ENCODE measurements at places on chromosomes 3 and 15.

DNA sequence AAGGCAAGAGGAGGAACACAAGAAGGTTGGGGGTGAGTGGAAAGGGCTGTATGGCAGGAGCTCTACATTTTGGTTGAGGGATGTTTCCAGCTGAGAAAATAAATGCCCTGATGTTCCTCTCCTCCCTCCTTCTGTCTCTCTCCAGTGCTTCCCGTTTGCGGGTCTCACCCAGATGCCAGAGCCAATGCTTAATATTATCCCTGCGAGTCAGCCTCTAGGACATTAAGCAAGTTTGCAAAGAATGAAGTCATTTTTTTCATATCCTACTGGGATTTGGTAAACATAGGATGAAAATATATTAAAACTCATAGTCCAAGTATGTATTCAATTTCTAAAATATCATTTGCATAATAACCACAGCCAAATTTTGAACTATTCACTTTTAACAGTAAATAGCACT, 295.9 kb downstream of the CADM2 start:
- DNase-seq = no peak

DNA sequence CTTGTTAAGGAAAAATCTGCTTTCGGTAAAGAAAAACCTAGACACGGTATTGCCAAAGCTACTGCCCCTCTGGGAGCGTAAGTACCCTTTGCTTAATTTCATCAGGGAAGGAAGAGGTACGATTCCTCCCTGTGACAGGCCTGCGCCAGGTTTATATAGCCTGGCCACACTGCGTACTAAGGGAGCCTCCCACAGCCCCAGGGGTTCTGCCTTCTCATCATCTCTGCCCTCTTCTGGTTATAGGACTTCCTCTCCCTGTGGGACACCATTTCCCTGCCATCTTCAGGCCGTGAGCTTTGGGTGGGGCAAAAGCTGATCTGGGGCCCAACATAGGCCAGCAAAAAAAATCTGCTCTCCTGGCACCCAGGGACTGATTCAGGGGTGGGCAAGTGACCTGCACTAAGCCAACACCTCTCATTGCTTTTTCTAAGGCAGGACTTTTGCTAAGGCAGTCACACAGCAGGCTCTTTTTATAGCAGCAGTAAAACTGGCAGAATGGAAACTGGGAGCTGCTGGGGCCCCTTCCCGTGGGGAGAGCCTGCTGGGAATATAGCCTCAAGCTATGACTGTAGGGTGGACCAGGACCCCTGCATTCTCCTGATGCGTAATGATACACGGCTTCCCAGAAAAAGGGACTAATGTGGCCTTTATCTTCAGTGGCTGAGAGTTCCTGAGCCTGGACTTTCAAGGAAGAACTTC, 76.2 kb downstream of the PRICKLE2 start:
- no peak for DNase-seq

- no peak for DNase-seq
Measured at GRCh38 chr3:134494495-134494894, 8.6 kb downstream of the CEP63 start.

DNA sequence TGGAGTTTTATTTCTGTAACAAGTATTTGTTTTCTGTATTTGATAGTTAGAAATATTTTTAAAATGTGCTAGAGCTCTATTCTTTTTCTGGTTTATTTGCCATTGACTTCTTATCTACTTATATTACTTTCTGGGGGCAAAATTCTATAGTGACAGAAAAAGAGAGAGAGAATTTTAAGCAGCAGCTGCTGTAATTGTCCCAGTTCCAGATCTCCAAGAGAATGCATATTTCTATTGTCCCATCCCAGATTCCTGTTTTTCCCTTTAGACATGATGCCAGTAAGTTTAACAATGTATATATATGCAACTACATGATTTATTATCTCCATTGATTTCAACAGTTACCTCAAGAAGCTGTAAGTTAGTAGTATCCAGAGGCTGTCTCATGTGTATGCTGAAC, 541.7 kb upstream of the ZNF385D start:
- no peak for DNase-seq

- DNase-seq = no peak
Measured at GRCh38 chr3:197736010-197736490, 654 bp downstream of the RUBCN start.

GRCh38 chr15:62249501-62249900, 84.4 kb upstream of the C2CD4B start:
- DNase-seq = no peak

DNA sequence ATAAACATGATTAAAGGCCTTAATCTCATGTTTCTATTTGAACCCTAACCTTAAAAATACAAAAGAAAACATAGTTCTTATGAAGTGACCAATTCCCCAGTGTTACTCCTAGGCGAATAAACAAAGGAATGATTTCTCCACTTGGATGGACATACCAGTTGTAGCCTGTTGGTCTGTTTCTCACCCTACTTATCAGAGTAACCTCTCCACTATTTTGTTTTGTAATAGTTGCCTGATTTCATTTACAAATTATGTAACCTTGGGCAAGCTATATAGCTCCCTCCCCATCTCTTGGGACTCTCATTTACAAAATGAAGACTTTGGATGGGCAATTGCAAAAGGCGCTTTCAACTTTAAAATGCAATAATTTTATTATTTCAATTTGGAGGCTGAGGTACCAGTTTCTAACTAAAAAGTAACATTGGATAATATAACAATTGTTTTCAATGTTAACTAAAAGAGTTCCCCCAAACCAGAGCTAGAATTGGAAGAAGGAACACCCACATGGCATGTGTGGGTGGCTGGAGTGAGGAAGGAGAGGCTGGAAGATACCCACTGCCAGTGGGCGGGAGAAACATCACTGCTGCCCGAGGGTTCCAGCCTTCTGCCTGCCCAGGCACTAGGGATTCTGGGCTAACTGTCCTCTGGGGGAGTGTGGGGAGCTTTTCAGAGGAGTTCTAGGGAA, 74.2 kb downstream of the RFTN1 start:
- DNase-seq = no peak

DNA sequence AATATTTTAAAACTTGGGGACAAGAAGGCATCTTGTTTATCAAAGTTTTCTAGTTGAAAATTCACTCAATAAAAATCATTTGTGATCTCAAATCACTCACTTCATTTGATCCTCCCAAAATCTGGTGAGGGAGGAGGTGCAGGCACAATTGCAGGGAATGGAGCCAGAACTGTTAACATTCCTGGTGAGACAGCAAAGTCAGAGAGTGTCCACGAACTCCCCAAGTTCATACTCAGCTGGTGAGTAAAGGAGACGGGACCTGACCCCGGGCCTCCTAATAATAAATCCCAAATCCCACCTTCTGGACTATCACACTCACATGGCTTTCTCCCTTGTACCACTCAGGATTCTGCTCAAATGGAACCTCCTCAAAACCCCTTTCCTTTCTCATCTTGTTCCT, 252.3 kb upstream of the LRTM1 start:
- DNase-seq = no peak

DNA sequence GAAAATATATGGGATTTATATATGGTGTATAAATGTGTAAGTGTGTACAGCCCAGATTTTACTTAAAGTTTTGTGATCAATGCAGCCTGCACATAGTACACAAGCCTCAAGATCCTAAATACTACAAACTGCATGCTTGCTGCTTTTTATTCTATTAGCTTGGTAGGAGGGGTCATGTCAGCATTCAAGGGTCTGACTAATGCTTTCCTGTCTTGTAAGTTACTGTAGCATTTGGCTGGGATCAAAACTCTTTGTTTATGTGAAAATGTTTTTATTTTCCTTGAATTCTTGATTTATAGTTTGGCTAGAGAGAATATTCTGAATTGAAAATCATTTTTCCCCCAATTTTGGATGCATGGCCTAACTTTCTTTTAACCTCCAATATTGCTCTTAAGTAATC, 370.9 kb downstream of the NSUN3 start:
- no peak for DNase-seq

DNA sequence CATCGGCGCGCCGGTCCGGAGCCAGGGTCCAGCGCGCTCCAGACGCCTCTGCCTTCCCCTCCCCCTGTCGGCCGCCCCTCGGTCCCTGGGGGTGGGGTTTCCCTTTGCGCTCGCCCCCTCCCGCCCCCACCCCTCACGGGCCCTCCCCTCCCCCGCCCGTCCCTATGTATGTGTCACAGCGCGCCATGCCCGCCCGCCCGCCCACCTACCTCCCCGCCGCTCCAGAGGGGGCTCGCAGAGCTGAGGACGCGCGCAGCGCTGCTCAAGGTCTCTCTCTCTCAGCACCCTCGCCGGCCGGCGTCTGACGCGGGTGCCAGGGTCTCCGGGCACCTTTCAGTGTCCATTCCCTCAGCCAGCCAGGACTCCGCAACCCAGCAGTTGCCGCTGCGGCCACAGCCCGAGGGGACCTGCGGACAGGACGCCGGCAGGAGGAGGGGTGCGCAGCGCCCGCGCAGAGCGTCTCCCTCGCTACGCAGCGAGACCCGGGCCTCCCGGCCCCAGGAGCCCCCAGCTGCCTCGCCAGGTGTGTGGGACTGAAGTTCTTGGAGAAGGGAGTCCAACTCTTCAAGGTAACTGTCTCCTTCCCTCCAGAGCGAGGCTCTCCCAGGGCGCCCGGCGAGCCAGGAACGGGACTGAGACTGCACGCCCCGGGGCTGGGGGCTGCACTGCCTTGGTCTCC, at the start of gene ACAN:
Gene ACAN, plus strand, starts transcription at position 196 of the 679 bp plus-strand sequence. CDS start 32,771 bp downstream, outside the sequence.
- DNase-seq = no peak

DNA sequence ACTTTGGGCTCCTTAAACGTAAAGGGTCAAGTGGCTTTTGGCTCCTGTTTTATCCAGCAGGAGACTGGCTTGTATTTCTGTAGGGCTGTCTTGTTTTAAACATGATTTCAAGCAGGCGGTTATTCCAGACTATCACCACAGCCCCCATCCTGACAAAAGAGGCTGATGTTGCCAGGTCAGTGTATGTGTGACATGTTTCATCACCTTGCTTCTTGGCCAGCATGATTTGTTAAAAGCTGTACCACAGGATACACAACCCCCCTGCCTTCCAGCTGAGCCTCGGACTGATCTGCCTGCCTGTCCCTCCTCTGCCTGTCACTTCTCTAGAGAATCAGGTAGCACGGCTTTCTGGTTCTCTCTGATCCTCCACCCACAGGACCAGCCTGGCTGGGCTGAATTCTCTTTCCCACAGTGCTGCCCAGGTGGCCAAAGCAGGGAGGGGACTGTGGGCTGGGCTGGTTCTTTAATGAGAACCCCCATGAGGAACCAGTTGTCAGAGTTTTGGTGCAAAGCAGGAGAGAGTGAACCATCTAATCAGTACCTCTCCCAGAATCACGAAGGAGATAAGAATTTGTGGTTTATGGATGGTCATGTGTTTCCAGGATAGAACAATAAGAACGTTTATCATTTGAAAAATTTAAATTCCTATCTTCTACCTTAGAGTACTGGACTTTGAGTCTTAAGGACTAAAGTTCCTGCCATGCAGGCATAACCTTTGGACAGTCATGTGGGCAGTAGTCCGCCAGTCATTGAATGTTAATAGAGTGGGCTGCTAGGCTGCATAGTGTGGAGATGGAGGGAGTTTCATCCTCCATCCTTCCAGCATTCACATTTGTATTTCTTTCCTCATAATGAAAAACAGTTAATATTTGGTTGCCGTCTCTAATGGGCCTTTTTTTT, 8.8 kb downstream of the ABHD6 start:
- no peak for DNase-seq

DNA sequence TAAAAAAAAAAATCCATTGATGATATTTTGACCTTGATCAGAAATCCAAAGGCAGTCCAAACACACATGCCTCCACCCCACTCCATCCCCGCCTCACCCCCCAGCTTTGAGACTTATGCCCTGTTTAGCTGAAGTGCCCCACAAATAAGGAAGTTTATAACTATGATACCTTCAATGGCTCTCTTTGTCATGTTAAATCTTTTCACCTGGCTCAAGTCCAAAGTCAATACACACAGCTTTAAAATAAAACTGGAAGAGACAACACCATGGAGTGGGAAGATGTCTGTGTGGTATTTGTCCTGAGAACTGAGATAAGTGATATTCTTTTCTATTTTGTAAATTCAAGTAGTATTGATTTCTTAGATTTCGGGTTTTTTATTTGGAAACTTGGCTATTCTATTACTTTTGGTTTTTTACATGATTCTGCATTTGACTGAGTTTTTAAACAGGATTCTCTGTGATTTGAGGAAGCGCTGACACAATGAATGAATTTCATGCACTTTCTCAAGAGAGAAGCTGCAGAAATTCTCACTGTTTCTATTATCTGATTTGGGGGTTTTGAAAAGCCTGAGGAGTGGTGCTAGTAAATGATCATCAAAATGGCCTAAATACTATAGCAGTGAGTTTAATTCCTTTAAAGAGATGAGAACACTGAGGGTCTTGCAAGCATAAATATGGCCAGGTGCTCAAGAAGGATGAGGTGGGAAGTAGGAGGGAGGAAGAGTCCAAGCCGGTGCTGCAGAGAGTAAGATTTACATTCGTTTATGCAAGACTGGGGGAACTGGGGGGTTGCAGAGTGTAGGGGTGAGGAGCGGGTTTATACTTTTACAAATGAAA, 5.2 kb downstream of the FOXB1 start:
- DNase-seq = no peak

GRCh38 chr3:29215948-29216347, 64.9 kb upstream of the RBMS3 start:
- DNase-seq = no peak

DNA sequence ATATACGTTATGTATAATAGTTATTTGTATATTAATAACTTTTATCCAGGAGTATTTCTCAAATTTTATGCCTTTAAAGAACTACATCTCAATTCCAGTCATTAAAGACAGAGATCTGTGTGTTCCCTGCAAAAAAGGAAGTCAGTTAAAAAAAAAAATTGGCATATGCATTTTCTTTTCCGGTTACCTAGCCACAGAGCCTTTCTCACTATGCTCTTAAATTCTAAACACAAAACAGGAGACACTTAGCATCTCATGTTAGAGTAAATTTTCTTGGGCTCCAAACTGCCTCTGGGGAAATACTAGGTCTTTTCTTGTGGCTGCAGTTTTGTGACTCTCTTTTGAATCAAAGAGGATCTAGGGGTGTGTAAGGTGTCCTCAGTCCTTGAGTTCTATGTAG, 105.9 kb downstream of the KCNH8 start:
- no peak for DNase-seq

GRCh38 chr3:132669256-132669777, 9.2 kb downstream of the UBA5 start:
- no peak for DNase-seq

GRCh38 chr3:12468757-12469156, 15.5 kb upstream of the TSEN2 start:
- DNase-seq = no peak
